ENCODE measurements at places on chromosomes 4 and X.

DNA sequence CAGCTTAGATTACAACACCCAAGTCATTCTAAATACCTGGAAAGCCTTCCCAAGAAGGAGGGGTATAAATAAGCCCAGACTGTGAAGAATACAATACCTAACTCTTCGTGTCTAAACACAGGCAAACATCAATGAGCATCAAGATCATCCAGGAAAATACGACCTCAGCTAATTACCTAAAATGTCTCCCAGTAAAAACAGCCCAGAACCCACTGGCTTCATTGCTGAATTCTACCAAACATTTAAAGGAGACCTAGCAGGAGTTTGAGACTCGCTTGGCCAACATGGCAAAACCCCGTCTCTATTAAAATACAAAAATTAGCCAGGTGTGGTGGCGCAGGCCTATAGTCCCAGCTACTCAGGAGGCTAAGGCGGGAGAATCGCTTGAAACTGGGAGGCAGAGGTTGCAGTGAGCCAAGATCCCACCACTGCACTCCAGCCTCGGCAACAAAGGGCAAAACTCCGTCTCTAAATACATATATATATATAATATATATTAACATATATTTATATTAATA lies 19.1 kb upstream of the HSFX4 start:
- no peak for DNase-seq

DNA sequence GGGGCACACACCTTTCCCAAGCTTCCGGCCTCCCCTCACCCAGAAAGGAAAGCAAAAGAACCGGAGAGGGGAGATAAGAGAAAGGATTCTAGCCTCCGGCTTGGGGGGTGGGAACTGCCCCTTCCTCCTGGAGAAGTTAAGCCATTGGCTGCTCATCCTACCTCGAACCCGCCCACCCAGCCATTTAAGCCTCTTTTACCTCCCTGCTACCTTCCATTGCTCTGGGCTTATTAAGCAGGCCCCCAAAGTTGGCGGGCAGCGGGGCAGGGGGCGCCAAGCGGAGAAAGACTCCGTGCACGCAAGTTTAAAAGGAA lies 2.3 kb downstream of the MAML3 start:
- peak; percentile 90 for DNase-seq

DNA sequence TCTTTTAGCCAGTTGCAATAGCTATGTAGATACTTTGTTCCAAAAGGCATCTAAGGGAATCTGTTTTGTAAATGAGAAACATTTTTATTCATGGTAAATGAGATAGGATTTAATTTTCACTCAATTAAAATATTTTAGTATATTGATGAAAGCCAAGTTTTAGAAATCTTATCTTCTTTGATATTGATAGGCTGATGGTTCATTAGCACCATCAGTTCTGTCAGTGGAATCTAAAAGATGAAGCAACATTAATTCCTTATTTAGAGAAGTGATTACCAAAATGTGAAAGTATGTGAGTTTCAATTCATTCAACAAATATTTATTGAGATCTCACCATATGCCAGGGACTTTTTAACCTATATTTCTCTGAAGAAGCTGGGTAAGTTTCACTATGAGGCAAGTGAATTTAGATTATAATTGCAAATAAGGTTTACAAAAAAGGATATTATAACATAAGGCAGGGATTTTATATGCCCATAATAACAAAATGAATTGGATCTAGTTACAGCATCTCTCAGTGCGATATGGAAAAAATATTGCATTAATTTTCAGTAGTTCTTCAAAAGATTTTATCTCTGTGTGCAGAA lies 79.3 kb downstream of the GABRB1 start:
- DNase-seq = no peak

- no peak for DNase-seq
These were observed 787.4 kb upstream of the GALNTL6 start for GRCh38 chr4:171025776-171026175.

GRCh38 chr4:55291227-55291640 lies 54.8 kb upstream of the SRD5A3 start:
- no peak for DNase-seq
